Activated CD8-positive, alpha-beta memory T cell treated with anti-CD3 and anti-CD28 coated beads for 4 hours (primary cell): ENCODE measurements at places on chromosomes 7 and 10.

DNA sequence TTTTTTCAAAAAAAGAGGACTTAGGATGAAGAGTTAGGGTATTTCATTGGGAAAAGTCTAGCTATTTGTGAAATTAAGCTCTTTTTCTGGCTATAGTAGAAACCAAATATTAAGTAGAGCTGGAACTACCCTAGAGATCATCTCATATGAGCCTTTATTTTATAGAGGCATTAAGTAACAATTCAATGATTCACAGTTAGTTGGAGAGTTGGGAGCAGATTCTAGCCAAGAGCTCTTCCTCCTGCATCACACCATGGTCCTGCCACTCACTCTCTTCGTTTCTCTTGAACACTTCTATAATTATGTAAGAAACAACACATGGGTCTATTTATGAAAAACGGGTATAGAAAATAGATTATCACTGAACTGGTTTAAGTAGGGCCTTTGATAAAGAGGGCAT is 76.1 kb upstream of the ANK3 start:
- no peak for DNase-seq

- no peak for DNase-seq
These were observed 463 bp upstream of the UPP1 start for GRCh38 chr7:48088559-48089045.

DNA sequence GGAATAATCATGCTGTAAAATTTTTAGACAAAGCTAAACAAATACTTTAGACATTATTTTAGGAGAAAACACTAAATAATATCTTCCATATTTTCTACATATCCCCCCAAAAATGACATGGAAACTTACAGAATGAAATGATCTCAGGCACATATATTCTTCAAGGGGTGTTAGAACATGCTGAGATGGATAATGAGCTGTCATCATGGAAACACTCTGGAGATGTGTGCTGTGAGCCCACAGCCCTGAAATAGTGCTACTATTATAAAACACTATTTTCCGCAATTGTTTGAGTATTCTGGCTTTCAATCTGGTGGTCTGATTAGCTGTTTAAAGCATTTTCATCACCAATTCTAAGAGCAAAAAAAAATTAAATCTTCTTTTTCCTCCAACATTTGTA is 385.7 kb downstream of the PHTF2 start:
- no peak for DNase-seq

DNA sequence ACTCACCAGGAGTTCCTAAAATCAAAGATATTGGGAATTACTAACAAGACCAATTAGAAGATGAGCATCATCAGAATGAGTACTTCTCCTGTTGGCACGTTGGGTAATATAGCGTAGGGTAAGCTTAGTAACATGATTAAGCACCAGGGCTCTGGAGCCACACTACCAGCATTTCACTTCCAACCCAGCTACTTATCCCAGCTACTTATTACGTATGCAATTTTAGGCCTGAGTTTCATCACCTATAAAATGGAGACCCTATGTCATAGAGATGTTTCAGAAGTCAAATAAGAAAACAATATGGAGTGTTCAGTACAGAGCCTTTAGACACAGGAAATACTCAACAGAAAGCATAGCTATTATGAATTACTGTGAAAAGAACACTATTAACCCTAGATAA is 19.0 kb downstream of the GDI2 start:
- no peak for DNase-seq

DNA sequence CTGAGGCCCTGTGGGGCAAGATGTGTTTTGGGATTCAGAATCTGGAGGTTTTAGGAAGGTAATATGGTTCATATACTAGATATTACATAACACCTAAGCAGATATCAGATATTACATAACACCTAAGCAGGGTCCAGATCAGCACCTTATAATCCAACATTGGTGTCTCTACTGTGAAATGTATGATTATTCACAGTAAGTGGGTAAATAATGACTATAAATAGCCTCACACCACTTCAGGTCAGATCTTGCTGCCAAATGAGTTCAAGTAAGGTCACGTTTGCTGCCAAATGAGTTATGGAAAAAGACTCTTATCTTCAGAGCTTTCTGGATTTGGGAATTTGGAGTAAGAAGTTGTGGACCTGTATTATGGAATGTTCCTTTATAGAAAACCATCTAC is 14.6 kb downstream of the ADRB1 start:
- DNase-seq, result no peak

DNA sequence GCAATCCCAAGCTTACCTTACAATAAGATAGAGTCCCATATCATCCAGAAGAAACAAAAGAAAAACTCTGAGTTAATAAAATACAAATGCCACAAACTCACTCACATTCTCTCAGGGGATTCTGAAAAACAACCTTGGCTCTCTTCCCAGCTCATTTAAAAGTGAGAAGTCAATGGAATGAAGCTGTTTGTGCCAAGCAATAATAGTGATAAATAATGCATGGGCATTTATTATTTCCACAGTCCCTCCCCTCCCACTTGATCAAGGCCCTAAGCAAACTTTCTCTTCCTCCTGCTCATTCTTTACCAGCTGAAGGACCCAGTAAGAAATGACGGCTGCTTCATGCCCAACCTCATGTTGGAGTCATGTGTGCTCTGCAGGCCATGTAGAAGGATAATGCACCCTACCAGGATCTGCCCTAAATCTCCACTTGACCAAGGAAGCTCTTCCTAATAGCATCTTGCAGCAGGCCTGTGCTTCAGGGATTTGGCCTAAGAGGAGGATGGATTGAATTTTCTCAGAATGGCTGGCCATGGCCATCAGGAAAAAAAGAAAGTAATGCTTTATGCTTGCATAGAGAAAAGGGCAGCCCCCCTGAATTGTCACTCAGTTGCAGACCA is 451.3 kb downstream of the GPAM start:
- no peak for DNase-seq

- DNase-seq, result no peak
These were observed 11.0 kb downstream of the SORBS1 start for GRCh38 chr10:95550073-95550672.

- no peak for DNase-seq
These were observed 51.2 kb upstream of the STK17A start for GRCh38 chr7:43531700-43532099.

GRCh38 chr10:13271552-13272163 is 28.2 kb downstream of the PHYH start:
- peak; percentile 14 for DNase-seq

DNA sequence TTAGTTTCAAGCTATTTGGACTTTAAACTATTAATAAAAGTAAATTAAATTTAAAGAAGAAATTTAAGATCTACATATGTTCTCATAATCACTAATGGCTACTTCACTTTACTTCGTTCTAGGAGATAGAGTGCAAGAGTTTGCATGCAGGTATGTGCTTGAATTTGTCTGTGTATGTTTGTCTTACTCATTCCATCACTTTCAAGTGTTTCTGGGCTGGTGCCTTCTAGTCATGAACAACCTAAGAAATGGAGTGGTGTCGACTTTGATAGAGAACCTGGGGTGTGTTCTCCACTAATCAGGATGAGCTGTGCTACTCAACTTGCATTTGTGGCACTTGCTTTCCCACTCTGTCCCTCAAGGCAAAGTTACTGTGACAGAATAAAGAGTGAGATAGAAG is 169.9 kb downstream of the KCND2 start:
- no peak for DNase-seq

DNA sequence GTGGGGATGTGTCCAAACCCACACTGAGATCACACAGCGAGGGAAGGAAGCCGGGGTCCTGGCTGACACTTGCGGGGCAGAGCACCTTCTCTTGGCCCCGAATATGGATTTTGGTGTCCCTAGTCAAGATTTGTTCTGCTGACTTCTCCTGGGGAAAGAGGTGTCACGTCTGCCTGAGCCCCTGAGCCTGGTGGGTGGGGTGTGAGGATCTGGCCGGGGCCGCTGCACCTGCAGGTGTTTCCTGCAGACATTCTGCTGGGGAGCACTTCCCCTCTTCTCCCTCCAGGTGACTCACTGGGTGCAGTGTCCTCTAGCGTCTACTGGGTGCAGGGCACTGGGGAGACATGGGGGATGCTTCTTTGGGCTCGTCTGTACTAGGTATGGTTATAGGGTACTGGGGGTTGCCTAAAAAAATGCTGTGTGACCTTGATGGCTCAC is 99.2 kb downstream of the GRK5 start:
- peak; percentile 35 for DNase-seq

DNA sequence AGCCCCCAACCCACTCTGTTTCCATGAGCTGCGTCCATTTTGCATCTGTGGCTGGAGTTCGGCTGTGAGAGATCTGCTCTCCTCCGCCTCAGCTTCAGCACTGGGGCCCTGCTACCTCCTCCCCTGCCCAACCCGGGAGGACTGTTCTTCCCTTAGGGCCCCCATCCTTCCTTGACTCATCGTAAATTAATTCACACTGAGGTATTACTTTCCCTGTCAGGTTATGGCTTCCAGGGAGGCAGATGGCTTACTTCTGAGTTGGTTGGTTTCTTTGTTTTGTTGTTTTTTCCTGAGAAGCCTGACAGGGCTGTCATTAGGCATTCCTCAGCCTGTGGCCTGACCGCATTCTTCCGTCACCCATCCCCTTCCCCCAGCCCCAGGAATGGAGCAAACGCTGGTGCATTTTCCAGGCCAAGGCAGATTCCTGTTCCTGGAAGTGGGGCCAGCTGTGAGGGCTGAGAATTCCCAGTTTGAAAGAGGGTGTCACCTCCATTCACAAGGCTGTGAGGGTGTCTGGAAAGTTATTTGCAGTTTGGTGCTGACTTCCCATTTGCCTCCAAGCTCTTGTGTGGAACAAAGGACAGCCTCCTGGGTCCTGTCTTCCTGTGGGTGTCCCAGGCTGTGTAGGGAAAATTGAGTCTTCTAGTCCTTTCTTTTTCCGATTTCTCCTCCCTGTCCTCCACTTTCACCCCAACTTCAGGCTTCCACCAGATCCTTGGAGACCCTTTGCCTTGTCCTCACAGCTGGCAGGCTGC is 11.7 kb downstream of the CPA5 start:
- no peak for DNase-seq

- no peak for DNase-seq
These were observed 81.7 kb upstream of the EFCAB10 start for GRCh38 chr7:105662998-105663397.

DNA sequence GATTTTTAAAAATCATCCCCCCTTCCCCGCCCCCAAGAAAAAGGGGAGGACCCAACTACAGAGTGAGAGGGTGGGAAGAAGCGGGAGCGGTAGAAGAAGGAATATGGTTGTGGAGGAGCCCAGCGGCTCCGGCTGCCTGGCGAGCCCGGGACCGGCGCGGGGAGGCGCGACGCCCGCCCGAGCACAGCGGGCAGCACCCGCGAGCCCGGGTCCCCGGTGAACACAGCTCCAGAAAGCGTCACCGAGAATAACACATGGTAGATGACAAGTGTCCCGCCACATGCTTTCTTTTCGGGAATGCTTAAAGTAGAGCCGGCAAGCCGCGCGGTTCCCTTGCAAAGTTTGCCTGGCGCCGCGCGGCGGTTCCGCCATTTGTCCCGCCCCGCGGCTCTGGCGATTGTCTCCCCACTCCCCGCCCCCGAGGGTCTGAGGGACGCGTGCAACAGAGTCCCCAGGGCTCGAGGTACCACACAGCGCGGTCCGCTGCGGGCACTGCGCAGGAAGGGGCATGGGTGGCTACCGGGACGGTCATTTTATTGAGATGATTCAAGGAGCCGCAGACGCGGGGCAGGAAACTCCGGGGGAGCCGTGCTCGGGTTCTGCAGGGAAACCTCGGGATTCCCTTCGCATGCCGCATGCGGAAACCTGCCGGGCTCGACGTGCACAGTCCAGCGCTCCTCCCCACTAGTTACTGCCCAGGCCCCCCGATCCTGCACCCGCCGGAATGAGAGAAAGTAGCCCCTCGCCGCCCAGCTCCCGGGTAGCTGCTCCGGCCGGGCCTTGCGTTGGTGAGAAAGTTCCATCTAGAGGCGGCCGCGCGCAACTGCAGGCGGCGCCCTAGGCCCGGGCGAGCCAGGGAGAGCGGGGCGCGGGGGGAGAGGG is 781 bp upstream of the GRM8 start:
- no peak for DNase-seq

- DNase-seq, result no peak
These were observed 124.8 kb downstream of the TSPAN12 start for GRCh38 chr7:120733143-120733542.

DNA sequence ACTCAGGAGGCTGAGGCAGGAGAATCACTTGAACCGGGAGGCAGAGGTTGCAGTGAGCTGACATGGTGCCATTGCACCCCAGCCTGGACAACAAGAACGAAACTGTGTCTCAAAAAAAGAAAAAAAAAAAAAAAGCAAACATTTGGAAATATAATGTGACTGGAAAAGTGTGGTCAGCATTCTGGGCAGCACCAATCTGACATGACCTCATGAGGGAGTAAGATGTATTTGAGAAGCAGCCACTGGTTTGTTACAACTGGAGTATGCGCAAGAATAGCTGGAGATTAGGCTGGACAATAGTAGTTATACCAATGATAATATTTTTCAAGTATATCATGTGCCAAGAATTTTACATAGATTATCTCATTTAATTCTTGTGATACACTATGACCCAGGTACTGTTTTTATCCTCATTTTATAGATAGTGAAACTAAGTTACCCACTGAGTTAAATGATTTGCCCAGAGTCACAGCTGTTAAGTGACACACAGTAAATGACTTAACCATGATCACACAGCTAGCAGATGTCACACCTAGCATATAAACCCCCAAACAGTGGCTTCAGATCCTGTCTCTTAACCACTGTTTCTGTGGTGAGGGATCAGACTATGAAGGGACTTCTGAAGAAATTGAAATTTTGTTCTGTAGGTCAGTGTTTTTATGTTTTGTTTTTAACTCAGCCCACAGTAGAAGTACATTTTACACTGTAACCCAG is 11.1 kb downstream of the MCU start:
- DNase-seq, result no peak

GRCh38 chr7:123624527-123625183 is 23.0 kb downstream of the ASB15 start:
- peak; percentile 5 for DNase-seq

- no peak for DNase-seq
These were observed 5.8 kb downstream of the FZD9 start for GRCh38 chr7:73439410-73439704.

GRCh38 chr7:157522189-157522588 is 185.4 kb downstream of the DNAJB6 start:
- DNase-seq, result no peak

DNA sequence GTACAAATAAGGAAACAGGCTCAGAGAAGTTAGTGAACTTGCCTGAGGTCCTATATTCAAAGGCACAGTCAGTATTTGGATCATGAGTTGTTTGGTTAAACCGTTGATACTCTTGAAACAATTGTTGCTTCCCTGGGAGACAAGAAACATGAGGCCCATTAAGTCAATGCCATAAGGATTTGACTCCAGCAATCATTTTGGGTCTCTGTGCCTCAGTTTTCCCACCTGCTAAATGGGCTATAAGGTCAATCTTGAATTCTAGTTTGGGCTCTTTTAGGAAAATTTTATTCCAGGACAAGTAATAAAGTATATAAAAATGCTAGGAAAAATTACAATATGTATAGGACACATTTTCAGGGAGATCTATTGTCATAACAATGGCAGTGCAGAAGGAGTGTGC is 202.1 kb downstream of the TMEM26 start:
- DNase-seq, result no peak

DNA sequence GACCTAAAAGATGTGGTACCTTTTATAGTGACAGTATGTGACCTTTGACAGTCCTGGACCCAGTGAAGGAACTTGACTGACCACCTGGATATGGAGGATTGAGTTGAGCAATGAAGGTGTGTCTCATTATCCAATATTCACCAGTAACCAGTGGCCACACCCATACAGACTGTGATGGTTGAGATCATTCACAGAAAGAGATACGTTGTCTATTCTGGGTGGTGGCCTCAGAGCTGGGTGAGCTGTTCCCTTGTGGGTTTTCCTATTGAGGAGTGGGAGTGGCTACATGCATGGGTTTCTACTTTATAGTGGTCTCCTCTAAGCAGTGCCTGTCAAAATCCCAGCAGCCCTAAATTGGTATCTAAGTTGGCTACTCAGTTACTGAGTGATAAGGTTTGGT is 507.4 kb downstream of the SORCS3 start:
- no peak for DNase-seq
